ENCODE measurements at places on chromosomes 3 and 15.
A peak's percentile ranks its signal among the peaks of the same experiment; 100 is the strongest.

DNA sequence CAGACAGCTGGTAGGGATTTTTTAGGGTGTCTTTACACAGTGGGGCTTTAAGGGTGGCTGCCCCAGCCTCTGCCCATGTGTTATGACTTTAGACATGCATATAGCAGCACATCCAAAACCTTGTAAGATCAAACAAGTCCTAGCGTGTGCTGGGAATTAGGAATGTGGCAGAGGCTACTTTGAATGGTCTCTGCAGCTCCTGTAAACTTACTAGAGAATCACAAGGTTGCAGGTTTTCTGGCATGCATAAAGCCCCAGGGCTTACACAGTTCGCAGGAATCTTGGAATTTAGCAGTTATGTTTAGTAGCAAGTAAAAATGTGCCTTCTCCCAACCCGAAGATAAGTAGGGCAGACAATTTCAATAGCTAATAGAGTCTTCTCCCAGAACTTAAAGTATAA, 46.9 kb upstream of the COL6A6 start:
- no peak for DNase-seq

- DNase-seq: no peak
These were observed 472 bp downstream of the CHST14 start for GRCh38 chr15:40471105-40471807.

DNA sequence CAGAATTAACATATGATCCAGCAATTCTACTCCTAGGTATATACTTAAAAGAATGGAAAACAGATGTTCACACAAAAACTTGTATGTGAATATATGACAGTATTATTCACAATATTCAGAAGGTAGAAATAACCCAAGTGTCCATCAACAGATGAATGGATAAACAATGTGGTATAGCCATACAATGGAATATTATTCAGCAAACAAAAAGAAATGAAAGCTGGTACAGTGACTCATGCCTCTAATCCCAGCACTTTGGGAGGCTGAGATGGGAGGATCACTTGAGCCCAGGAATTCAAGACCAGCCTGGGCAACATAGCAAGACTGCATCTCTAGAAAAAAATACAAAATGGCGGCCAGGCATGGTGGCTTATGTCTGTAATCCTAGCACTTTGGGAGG, 129.4 kb downstream of the RBPMS2 start:
- DNase-seq: no peak

DNA sequence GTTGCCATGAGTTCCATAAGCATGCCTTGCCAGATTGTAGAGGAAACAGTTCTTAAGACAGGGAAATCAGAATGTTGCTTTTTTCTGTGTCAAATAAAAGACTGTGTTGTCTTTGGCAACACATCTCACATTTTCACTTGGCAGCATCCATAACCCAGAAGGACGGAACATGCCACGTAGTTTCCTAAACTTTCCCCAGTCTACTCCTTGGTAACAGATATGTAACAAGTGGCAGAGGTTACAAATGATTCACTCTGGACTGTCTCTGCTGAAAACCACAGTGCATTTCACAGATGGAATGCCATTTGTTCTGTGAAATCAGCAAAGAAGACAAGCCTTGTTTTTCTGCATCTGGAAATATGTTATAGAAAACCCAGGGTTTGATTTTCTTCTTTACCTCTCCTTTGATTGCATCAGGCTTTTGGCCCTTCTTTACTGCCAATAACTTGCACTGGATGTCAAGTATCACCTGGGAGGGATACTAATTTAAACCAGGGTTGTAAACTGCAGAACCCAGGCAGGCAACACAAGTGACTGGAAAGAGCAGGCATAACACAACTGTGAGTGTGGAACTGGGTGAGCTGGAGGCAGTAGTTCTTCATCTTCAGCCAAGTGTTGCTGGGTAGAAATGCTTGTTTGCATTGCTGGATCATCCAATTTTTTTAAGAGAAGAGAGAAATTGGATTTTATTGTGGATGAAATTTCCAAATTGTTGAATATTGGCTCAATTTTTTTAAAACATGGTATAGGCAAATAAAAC, 124.4 kb upstream of the FOXB1 start:
- no peak for DNase-seq

GRCh38 chr3:171399842-171400241, 60.4 kb downstream of the TNIK start:
- DNase-seq: no peak

DNA sequence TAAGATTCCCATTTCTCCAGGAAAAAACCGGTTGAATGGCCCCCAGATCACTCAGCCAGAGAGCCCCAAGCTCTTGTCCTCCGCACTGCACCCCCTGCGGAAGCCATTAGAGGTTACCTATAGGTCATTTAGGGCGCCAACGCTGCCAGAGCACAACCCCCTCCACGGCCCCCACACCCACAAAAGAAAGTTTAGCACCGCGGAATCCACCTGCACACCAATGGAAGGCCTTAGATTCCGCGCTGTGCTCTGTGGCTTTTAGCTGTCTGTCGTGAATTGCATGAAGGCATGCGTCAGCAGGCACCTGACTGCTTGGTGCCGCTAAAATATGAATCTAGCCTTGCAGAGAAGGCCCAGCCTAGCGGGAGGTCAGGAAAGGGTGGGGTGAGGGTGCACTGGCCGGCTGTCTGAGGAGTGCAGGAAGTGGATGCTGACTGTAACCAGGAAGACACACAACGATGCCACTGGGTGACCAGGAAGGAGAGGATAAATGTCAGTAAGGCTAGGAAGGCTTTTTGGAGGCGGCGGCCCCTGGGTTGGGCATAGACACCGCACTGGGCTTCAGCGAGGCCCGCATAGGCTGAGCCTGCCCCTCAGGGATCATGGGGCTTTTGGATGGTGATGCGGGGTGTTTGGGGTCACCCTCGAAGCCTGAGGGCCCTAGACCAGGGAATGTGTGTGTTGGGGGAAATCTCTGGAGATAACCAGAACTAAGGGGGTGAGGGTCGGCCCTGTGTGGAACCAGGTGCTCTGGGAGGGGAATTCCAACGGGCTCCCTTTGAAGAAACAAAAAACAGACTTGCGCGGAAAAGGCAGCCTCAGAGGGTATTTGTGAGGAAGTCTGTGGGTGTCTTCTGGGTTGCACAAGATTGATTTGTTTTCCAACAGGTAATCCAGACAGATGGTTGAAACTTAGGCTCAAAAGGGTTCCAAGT, 976 bp upstream of the NUP210 start:
- peak; percentile 57 for DNase-seq

DNA sequence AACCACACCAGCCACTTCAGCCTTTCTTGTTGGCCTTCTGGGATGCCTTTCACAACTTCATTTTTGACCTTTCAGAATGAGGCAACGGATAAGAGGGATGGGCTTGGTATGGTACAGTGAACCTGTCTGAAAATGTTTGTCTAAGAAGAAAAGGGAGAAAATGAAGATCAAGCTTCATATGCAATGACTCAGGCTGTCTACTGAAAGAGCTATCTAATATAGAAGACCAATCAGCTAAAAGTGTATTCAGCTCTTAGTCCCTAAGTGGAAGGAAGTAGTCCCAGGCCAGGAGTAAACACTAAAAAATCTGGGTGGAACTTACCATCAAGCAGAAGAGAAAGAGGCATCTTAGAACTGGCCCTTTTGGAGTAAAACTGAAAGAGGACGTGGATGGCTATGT, 12.2 kb upstream of the UPK1B start:
- DNase-seq: no peak
